ENCODE measurements at places on chromosomes 2 and 18. TPM values are rescaled to one million over a fixed set of nuclear protein-coding genes. Genes with fewer than 3 reads are reported as not detected.
A peak's percentile ranks its signal among the peaks of the same experiment; 100 is the strongest.

DNA sequence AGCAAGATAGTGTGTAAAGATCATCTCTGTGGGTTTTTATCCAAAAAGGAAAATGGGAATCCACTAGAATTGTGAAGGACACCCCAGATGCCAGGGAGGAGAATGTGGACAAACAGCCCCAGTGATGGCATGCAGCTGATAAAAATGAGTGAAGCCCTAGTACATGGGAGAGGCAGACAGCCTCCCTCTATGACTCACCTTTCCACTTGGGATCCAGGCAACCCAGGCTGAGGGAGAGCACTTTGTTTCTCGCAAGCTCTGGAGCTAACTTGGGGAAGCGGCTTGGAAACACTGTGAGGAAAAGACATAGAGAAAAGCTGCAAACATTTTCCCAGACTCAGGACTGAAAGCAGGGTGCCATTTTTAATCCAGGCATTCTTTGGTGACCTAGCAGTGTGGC lies 5.3 kb upstream of the FLACC1 start:
- no peak for DNase-seq

DNA sequence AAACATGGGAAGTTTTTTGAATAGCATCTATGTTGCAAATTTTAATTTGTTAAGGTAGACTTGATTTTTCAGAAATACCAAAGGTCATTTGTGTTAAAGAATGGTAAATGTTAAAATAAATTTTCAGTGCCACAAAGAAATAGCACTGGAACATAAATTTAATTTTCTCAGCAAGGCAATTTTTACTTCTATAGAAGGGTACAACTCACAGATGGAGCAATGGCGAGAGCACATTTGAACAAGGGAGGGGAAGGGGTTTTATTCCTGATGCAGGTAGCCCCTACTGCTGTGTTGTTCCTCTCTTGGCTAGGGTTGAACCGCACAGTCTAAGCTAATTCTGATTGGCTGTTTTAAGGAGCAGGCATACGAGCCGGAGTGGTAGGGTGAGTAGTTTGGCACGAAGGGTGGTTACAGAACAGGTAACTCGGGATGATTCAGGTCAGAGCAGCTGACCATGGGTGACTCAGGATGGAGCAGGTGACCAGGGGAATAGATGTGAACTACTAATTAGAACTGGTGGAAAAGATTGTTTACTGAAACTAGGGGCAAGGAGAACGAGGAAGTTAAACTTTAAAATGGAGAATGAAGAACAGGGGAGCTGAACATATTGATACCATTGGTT lies 50.1 kb upstream of the PSME4 start:
- DNase-seq, result no peak

The GALNT5 gene
- total RNA-seq, result 3.1 TPM

The KIF5C gene
- 0.13 TPM for total RNA-seq

DNA sequence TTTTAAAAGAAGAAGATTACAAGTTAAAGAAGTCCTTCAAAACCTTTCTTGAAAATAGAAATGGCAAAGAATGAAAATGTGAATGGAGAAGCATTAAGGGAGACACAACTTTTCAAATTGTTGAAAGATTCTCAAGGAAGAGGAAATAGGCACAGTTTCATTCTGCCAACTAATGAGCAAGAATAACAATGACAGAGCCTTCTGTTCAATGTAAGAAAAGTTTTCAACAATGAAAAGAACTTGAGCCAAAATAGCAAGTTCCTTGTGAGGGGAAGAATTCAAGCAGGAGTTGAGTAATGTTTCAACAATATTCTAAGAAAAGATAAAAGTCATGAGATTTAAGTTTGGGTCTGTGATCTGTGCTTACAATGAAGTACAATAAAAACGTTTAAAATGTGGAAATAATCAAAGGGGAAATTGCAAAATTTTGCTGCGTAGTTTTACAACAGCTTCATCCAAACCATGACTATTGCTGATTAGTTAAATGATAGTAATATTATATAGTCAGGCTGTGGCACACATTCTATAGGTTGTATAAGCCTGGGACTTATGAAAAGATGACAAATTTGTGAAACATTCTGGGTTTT lies 122.6 kb downstream of the METTL4 start:
- DNase-seq, result no peak

DNA sequence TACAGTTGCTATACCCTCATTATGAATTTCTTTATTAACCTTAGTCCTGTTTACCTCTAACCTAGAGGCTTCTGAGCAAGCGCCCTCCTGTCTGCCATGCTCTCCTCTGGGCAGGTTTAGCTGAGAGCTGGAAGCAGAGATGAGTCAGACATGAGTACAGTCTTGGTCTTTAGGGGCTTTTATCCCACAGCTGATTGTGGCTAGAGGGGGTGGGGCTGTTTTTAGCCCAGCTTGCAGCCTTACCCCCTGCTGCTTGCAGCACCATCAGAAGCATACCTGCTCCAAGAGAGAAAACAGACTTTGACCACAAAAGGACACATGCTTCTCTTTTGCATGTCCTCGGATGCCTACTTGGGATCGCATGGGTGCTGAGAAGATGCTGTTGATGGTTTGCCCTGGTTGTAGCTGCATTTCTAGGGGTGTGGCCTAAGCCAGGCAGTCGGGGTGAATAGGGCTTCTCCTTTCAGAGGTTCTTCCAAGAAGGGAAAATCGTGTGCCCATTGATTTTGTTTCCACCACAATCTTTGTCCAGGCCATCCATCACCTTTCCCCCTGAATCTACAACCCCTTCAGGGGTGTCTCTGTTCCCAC lies 115.0 kb upstream of the LGALSL start:
- no peak for DNase-seq

DNA sequence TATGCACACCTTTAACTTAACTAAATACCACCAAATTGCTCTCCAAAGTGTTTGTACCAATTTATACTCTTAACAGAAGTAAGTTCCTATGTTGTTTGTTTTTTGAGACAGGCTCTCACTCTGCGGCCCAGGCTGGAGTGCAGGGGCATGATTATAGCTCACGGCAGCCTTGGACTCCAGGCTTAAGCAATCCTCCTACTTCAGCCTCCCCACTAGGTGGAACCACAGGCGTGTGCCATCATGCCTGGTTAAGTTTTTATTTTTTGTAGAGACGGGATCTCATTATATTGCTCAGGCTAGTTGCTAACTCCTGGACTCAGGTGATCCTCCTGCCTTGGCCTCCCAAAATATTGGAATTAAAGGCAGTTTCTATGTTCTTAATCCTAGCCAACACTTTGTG lies 13.1 kb upstream of the NAB1 start:
- no peak for DNase-seq

DNA sequence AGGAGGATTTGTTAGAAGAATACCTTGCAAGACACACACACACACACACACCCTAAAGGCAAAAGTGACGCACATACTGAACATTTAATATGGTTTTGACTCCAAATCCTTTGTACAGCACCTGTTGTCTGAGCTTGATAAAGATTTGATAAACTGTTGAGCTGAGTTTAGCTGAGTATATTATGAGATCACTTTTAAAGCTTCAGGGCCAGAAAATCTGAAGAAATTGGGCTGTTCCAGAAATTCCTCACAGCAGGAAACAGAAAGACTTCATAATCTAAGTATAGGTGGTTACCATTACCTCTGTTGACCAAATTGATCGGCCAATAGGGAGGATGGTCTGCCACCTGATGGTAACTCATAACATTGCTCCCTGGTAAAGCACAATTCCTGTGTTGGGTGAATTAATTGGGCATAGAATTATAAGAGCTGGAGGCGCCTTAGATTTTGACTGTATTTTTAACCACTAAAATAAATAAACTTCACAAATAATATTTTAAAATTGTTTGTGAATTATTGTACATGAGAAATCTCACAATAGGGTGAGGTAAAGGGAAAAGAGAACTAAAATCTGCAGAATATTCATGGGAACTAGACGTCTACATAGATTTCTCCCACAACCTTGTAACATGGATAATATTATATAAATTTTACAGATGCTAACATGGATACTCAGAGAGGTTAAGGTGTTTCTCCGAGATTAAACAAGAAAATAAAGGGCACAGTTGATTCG lies 21.8 kb upstream of the RPIA start:
- DNase-seq, result peak; percentile 37

GRCh38 chr2:47089083-47089464 lies 66.0 kb downstream of the STPG4 start:
- peak; percentile 45 for DNase-seq

The CNRIP1 gene
- total RNA-seq, result 28.5 TPM

- DNase-seq, result no peak
Measured at GRCh38 chr2:171247741-171248662, 87.3 kb upstream of the TLK1 start.

DNA sequence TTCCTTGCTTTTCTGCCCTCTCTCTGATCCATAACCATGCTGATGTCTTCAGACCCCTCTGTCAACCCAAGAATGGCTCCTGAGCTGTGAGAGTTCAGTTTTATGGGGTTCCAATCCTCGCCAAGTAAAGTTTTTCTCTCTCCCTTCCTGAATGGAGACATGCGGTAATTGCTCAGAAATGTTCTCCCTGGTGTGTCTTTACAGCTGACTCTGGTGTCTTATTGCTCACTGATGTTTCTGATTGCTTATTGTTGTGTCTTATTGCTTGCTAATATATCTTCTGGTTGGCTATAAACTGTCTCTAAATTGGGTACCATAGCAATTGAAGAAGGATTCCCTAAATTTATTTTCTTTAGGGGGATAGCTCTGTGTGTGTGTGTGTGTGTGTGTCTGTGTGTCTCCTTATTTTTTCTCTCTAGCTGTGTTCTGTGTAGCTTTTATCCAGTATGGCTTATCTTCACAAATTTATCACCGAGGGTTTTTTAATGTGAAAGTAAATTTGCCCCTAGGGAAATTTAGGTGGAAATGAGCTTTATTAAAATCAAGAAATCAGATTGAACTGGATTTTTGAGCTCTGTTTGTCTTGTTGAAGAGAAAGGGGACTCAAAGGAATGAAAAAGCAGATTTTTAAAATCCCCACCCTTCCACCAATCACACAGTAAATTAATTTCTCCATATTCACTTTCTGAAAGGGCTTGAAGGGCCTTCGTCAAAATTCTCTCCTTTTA lies 19.5 kb downstream of the MGAT5 start:
- no peak for DNase-seq

DNA sequence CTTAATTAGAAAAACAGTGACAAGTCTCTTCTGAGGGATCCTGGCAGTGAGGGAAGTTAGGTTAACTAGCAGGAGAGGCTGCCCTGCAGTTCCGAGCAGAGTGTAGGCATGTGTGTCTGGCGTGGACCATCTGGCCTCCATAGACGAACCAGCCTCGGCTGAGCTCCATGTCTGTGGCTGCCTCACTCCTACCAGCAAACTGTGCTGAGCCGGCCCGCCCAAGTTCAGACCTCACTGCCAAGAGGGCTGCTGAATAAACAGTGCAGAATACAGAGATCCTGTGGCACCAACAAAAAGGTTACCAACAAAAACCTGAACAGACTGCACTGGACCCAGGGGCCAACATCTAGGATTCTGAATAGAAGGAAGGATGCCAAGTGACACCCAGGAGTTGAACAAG lies 27.3 kb downstream of the INO80C start:
- DNase-seq, result no peak

The DAW1 gene
- total RNA-seq, result 8.5 TPM

DNA sequence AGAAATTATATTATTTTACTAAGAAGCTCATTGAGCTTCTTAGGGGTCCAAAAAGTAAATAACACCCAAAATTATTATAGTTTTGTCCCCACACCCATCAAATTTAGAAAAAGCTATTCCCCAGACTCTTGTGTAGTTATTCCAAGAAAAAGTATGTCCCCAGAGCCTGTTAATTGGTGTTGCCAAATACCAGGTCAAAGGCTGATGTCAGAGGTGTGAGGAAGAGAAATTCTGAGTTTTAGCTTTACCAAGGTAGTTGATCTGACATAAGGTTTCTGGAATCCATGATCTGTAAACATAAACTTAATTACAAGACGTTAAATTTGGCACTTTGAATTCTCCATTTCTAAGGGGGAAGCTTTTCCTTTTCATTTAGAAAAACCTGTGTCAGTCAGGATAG lies 29.3 kb upstream of the PSME4 start:
- DNase-seq, result no peak

The CCDC121 gene
- 1.2 TPM for total RNA-seq

DNA sequence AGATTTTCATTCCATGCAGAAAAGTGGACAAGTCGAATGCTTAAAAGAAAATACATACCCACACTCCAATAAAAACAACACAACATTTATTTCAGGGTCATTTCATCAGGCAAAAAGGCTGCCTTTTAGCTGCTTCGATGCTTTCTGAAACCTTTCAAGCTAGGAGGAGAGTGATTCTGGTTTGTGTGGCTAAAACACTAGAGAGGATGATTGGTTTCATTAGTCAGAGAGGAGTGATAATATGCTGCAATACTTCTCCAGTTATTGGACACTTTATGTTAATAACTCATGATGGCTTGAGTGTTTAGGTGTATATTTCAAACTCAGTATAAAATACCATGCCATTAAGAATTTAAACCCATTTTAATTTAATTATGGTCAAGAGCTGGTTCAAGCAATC lies 614.0 kb downstream of the SLC4A3 start:
- DNase-seq, result no peak

The SLC9A2 gene
- total RNA-seq, result not detected

The ADAM17 gene
- total RNA-seq, result 9.9 TPM

Data from MG63 (cell line).